ENCODE measurements at places on chromosomes 2 and 18. TPM values are rescaled to one million over a fixed set of nuclear protein-coding genes. Genes with fewer than 3 reads are reported as not detected.

DNA sequence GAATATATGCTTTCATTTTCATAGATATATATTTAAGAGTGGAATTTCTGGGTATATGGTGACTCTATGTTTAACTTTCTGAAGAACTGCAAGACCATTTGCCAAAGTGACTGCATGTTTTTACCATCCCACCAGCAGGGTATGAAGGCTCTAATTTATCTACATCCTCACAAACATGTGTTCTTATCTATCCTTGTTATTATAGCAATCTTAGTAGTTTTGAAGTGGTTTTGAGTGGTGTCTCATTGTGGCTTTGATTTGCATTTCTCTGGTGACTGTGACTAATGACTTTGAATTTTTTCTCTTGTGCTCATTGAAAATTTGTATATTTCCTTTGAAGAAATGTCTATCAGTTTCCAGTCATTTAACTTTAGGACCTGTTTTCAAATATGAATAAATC lies 310.2 kb upstream of the NRP2 start:
- no peak for DNase-seq

GRCh38 chr2:219998714-219999227 lies 371.3 kb downstream of the SLC4A3 start:
- no peak for DNase-seq

FHOD3 gene
- 2.1 TPM for total RNA-seq

AFTPH gene
- 10.6 TPM for total RNA-seq

SOWAHC gene
- total RNA-seq: 27.1 TPM

Measured in H7 (cell line).